ENCODE measurements at places on chromosomes 2 and 18.

- no peak for DNase-seq
Observed at GRCh38 chr2:156190517-156190916, 142.0 kb downstream of the NR4A2 start.

- DNase-seq = no peak
Observed at GRCh38 chr18:24802456-24802855, 342.0 kb downstream of the HRH4 start.

GRCh38 chr2:207317378-207317984 is 151.7 kb upstream of the KLF7 start:
- DNase-seq = no peak

DNA sequence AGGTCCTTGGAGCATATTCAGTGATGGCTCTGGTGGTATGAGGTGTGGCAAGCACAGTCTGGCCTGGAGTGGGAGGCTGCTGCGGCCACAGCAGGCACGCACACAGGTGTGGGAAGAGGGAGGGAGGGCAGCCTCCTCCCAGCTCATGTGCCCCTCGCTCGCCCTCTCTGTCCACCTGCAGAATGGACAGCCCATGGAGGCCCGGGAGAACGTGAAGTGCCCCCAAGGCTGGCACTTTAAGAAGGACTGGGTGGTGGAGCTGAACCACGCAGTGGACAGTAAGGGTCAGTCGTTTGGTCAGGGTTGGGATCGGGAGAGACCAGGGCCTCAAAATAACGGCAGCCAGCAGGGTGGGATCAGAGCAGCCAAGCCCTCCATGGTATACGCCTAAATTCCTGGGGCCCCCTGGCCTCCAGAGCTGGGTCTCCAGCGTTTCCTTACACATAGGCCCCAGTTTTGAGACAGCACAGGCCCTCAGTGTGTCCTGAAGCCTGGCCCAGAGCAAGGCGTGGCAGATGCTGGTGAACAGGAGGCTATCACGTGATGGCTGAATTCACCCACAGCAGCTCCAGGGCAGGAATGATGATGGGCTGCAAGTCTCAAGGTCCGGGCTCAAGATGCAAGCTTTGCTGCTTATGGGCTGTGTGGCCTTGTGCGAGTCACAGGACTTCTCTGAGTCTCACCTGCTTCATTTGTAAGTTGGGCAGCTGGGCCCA is 47.9 kb downstream of the FER1L5 start:
- DNase-seq = no peak

- DNase-seq = no peak
Observed at GRCh38 chr2:240585101-240585500, 1.4 kb upstream of the CAPN10 start.

DNA sequence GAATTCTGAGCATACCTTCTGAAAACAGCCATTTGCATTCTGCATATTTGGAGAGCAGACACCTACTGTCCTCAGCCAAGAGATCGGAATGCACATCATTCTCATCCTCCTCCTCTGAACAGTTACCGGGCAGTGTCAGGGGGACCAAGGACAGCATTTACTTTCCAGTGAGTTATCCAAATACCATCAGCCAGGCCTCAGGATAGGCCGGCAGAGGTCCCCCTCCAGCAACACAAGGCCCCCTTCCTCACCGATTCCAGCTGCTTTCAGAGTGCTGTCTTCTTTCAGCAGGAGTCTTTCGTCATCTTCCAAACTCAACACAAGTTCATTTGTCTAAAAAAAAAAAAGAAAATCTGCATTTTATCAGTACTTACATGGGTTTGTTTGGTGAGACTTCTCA is 55.3 kb downstream of the C2orf76 start:
- DNase-seq = no peak

DNA sequence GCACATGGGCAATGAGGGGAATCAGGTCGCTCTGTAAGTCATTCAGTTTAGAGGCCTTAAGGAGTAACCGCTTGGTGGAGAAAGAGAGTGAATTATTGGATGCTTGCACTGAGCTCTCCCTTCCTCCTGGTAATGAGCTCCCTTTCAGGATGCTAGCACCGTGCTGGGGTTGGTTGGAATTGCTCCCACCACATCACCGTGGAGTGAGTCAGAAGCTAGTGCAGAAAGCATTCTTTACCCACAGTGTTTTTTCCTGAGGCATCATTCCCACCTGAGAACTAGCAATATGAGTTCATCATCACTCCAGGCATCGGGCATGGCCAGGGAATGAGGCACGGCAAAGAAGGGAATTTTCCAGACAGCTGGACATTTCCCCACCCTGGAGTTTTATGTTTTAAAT is 57.6 kb downstream of the ITGB6 start:
- DNase-seq = no peak

DNA sequence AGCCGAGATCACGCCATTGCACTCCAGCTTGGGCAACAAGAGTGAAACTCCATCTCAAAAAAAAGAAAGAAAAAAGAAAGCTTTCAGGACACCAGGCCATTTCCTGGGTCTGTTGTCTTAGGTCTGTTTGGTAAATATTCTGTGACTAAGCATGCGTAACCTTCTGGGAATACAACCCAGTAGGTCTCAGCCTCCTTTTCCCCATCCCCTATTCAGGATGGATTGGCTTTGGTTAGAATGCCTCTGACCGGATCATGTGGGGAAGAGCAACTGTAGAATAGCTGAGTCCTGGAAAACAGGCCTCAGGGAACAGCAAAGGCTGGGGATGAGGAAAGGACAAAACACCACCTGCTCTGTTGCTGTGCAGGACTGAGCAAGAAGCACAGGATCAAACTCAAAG is 1.6 kb upstream of the PDCL3 start:
- no peak for DNase-seq

GRCh38 chr2:20542746-20543468 is 96.0 kb downstream of the RHOB start:
- no peak for DNase-seq

GRCh38 chr2:144686518-144687215 is 166.7 kb upstream of the ZEB2 start:
- no peak for DNase-seq

DNA sequence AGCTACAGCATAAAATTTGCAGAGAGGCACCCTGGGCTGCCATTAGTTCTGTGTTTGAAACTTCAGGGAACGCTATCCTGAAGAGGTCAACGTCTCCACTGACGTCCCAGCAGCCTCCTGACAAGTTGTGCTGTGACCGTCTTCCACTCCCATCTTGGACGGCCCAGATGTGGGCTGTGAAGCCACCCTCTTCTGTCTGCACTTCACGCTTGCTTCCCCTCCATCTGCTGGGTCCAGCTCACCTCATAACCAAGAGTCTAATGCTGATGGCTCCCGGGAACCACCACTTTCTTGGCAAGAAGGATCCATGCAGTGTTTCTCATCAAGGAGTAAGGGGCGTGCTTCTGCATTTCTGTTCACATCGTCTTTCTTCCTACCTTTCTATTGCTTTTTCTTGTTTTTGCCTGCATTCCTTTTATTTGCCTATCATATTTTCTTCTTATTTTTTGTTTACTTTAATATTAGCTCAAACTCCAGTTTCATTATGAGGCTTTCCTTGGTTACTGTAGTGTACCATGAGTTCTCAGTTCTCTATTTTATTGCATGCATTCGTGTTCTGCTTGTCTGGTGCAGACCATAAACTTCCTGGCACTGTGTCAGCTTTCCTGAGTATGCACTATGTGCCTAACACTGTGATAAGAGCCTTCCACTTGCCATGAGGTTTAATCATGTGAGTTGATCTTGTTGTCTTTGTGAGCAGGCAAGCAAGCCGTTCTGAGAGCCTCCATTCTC is 631.8 kb upstream of the RAB6C start:
- DNase-seq = no peak

DNA sequence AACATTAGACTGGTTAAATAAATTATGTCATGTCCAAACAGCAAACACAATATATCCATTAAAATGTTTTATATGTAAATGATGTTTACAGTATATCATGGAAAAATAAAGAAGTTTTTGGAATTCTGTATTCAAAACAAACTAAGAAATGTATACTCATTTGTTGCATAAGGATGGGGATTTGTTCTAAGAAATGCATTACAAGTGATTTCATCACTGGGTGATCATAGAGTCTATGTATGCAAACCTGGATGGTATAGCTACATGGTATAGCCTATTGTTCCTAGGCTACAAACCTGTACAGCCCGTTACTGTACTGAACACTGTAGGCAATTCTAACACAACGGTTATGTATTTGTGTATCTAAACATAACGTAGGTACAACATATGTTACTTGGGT is 35.1 kb downstream of the ARL5A start:
- DNase-seq = no peak

DNA sequence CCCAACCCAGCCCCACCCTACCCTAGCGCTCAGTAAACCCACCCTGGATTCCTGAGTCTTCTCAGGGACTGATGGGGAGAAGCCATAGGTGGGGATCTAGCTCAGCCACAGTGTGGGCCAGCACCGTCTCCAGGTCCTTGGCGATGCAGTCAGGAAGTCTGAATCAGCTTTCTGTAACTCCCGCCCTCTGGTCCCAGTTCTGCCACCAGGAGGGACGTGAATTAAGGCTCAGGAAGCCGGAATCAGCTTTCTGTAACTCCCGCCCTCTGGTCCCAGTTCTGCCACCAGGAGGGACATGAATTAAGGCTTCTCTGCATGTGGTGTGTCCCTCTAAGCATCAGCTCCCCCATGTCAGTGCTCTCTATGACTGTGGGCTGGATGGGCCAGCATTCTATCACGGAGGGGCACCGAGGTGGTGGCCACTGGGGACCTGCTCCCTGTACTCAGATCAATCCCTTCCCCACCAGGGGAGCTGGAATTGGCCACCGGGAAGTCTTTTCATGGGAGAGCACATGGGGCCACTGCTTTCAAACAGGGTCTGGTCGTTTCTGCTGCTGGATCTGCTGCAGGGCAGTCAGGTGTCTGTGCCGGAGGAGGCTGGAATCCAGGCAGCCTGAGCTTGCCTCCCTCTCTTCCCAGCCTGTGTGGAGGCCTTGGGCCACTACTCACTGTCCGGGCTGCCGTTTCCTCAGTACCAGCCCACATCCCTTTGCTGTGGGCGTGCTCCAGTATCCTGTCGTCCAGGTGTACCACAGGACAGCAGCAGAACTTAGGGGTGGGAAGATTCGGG is 24.7 kb downstream of the ASB18 start:
- DNase-seq = no peak

GRCh38 chr2:235669983-235670962 is 176.4 kb downstream of the AGAP1 start:
- DNase-seq = no peak

DNA sequence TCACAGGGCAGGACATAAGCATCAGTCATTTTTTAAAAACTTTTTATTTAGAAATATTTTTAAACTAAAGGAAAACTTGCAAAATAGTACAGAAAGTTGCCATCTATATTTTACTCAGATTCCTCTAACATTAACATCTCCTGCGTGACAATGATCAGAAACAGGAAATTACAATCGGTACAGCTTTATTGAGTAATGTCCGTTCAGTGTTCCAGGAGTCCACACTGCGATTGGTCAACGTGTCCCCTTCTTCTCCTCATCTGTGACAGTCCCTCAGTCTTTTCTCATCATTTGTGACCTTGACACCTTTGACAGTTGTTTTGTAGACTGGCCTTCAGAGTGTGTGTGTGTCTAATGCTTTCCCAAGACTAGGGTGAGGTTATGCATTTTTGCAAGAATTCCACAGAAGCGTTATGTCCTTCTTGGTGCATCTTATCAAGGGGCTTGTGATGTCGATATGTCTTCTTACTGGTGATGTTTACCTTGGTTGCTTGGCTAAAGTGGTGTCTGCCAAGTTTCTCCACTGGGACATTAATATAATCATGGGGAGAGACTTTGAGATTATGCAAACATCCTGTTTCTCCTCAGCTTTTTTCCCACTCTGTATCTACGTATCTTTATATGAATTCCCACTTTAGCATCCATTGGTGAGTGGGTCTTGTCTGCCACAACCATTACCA is 21.4 kb upstream of the TMEM177 start:
- DNase-seq = no peak

GRCh38 chr18:28350821-28351220 is 173.9 kb upstream of the CDH2 start:
- no peak for DNase-seq

GRCh38 chr18:13539843-13540476 is 186.4 kb downstream of the FAM210A start:
- DNase-seq = no peak

- DNase-seq = no peak
Observed at GRCh38 chr2:84944295-84944909, 26.6 kb upstream of the KCMF1 start.

GRCh38 chr2:9124231-9124741 is 82.3 kb upstream of the ASAP2 start:
- no peak for DNase-seq

DNA sequence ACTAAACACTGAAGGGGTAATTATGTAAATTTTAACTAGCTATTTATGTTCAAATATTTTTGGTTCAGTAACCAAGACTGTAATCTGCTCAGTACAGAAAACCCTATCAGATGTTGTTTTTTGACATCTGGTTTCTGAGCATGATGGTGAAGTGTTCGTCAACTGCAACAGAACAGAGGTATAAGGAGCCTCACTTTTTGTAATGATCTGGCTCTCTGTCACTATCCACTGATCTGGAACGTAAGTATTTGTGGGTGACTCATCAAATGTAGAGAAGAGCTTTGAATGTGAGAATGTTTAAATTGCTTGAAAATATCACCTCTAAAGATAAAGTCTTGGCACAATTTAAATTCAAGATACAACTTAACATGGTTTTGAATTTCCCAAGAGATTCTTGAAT is 213.6 kb upstream of the FAM98A start:
- no peak for DNase-seq

Data from caudate nucleus (tissue), 63 donors.